Activated CD4-positive, alpha-beta T cell treated with anti-CD3 and anti-CD28 coated beads for 36 hours (primary cell): ENCODE measurements at places on chromosomes 2 and 18. TPM values are rescaled to one million over a fixed set of nuclear protein-coding genes. Genes with fewer than 3 reads are reported as not detected.

CYP27A1 gene
- 0.16 TPM for total RNA-seq

FAM237A gene
- total RNA-seq: not detected

C2orf69 gene
- 15.3 TPM for total RNA-seq

LIPG gene
- total RNA-seq: 0.71 TPM

CAPN14 gene
- total RNA-seq: 0.64 TPM

MAL gene
- total RNA-seq: 43.3 TPM

C2orf81 gene
- 4.5 TPM for total RNA-seq

FEV gene
- total RNA-seq: not detected

SH3RF3 gene
- 1.4 TPM for total RNA-seq

RGPD3 gene
- 0.14 TPM for total RNA-seq

ASPRV1 gene
- total RNA-seq: 0.73 TPM

BUB1 gene
- total RNA-seq: 115 TPM

DSG1 gene
- not detected for total RNA-seq

DNA sequence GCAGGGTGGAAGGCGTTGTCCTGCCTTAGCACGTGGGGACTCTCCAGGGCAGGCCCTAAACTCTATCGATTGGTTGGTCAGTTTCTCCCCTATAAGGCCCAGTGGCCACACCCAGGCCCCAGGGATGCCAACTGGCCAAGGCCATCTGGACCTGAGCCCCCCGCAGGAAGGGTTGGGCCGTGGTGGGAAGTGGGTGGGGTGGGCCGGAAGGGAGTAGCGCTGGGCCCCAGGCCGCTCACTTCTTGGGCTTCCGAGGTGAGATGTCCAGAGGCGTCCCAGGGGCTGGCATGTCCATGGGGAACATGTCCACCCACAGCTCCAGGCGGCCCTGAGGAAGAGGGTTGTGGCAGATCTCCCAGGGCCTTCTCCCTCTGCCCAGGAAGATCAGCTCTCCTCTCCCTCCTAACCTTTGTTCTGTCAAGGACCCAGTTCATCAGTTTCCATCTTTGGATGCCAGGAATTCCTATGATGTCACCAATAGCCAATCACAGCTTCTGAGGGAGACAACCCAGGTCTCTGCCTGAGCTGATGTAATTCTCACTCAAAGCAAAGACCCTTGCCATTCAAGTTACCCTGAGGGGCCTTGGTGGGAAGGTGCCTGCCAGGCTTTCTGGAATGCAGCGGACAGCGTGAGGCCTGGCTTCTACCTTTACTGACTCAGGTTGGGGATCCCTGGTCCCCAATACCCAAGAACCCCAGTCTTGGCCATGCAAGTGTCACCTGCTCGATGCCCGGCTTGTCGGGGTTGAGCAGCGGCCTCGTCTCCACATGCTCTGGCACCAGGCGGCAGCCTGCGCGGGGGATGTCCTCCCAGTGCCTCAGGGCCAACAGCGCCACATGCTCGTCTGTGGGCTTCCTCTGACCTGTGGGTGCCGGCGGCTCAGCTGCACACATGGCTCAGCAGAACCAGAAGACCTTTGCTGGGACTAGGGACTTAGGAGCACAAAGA is 14.4 kb downstream of the OTOF start:
- no peak overlapping the region for H3K4me3 ChIP-seq
- DNase-seq: peak; percentile 2
- no peak overlapping the region for H3K27ac ChIP-seq
- H3K36me3 ChIP-seq: peaks cover under 1% of the 10 kb centered on the region
- no peaks in the 10 kb centered on the region for H3K27me3 ChIP-seq

- H3K36me3 ChIP-seq: peaks cover 24% of the 10 kb centered on the region
- H3K4me3 ChIP-seq: no peak overlapping the region
- no peak for DNase-seq
- peaks cover 39% of the 10 kb centered on the region for H3K4me1 ChIP-seq
- H3K27me3 ChIP-seq: no peaks in the 10 kb centered on the region
Observed at GRCh38 chr2:43515807-43516497, 79.9 kb downstream of the THADA start.

- no peak for DNase-seq
- peak overlapping the region; percentile 47 for H3K27ac ChIP-seq
- H3K36me3 ChIP-seq: peaks cover 48% of the 10 kb centered on the region
- peak overlapping the region; percentile 87 for H3K4me3 ChIP-seq
- H3K27me3 ChIP-seq: peaks cover 5% of the 10 kb centered on the region
Observed at GRCh38 chr18:79071037-79071436, 1.8 kb downstream of the ATP9B start.

DNA sequence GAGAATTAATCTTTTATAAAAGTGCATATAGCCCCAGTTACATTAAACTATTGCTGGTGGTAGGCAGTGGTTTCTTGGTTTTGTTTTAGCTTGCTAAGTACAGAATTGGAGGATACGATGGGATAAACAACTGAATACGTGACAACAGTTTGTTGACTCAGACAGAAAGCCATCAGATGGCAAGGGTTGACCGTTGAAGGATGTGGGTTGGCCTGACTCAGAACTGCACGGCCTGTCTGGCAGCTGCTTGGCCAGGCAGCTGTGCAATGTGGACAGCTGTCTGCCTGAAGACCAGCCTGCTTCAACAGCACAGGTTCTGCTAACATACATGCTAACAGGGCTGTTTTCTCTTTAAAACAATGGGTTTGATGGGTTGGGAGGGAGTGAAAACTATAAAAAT is 46.6 kb downstream of the PRKRA start:
- H3K27ac ChIP-seq: no peak overlapping the region
- H3K27me3 ChIP-seq: peaks cover 2% of the 10 kb centered on the region
- H3K4me1 ChIP-seq: peaks cover 10% of the 10 kb centered on the region

GRCh38 chr18:64474773-64475172 is 325.9 kb upstream of the LINC00305 start:
- H3K4me3 ChIP-seq: no peak overlapping the region
- no peaks in the 10 kb centered on the region for H3K27me3 ChIP-seq
- no peaks in the 10 kb centered on the region for H3K36me3 ChIP-seq
- H3K4me1 ChIP-seq: no peaks in the 10 kb centered on the region
- no peak overlapping the region for H3K27ac ChIP-seq

- no peak for DNase-seq
- H3K4me1 ChIP-seq: no peaks in the 10 kb centered on the region
- no peaks in the 10 kb centered on the region for H3K36me3 ChIP-seq
- H3K27me3 ChIP-seq: peaks cover 31% of the 10 kb centered on the region
- H3K4me3 ChIP-seq: no peak overlapping the region
Observed at GRCh38 chr2:215418064-215418963, 17.6 kb downstream of the FN1 start.

- no peak overlapping the region for H3K4me3 ChIP-seq
- peaks cover 19% of the 10 kb centered on the region for H3K4me1 ChIP-seq
- peak overlapping the region; percentile 34 for H3K27ac ChIP-seq
- no peaks in the 10 kb centered on the region for H3K27me3 ChIP-seq
- DNase-seq: no peak
Observed at GRCh38 chr2:65605743-65606058, 173.3 kb upstream of the SPRED2 start.

DNA sequence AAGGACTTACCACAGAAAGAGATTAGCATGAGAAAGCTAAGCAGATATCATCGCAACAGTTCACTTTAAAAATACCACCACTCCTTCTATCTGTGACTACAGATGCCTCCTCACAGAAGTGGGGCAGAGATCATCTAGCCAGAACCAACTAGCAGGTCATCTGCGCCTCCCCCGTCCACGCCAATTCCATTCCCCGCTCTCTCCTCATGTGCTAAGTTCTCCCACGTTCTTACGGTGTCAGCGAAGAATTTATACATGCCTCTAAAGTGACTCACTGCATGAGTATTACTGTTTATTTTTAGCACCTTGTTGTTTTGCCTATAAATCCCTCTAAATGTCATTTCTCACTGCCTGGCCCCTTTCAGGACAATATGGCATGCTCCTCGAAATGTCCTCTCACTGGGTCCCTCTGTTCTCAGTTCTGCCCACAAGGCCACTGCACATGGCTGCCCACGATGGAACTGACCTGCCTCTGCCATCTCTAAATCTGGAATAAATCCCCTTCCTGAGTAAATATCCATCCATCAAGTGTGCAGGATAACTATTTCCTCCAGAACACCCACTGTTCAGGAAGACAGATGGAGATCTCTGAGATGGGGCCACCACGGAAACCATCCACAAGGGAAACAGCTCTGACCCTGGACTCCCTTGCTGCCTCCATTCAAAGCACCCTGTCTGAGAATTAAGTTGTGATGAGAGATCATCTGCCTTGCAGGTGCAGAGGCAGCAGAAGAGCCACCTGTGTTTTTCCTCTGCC is 137.7 kb downstream of the IRS1 start:
- H3K4me3 ChIP-seq: no peak overlapping the region
- H3K4me1 ChIP-seq: no peaks in the 10 kb centered on the region
- no peak overlapping the region for H3K27ac ChIP-seq
- H3K27me3 ChIP-seq: peaks cover 4% of the 10 kb centered on the region
- no peak for DNase-seq

DNA sequence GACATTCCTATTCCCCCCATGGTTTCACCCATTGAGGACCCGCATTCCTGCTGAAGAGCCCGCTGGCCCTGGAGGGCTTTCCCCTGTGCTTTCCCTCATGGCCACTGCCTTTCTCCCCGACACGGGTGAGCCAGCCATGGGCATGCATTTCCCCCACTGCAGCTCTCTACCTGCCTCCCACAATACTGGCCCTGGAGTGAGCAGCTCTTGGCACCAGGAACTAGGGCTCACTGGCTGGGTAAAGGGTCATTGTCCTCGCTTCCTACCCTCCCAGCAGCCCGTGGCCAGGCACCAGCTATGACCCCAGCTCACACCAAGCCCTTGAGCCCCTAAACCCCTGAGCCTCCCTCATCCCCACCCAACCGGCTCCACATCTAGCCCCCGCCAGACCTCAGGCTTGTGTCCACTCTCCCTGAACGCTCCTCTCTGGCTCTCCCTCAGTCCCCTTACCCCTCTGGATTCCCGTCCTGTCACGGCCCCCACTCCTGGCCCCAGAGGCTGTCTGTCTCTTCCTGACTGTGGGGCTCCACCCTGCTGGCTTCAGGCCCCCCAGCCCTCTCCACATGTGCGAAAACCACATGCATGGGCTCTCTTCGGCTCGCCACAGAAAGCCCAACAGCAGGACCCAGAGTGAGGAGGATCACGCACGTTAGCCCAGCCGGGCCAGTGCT is 199.8 kb downstream of the ZFP36L2 start:
- DNase-seq: no peak
- H3K4me1 ChIP-seq: peaks cover 14% of the 10 kb centered on the region
- H3K36me3 ChIP-seq: peaks cover 2% of the 10 kb centered on the region
- no peak overlapping the region for H3K27ac ChIP-seq
- H3K27me3 ChIP-seq: no peaks in the 10 kb centered on the region

GRCh38 chr2:40734797-40735196 is 282.9 kb upstream of the SLC8A1 start:
- no peak for DNase-seq
- no peaks in the 10 kb centered on the region for H3K36me3 ChIP-seq
- no peak overlapping the region for H3K4me3 ChIP-seq

DNA sequence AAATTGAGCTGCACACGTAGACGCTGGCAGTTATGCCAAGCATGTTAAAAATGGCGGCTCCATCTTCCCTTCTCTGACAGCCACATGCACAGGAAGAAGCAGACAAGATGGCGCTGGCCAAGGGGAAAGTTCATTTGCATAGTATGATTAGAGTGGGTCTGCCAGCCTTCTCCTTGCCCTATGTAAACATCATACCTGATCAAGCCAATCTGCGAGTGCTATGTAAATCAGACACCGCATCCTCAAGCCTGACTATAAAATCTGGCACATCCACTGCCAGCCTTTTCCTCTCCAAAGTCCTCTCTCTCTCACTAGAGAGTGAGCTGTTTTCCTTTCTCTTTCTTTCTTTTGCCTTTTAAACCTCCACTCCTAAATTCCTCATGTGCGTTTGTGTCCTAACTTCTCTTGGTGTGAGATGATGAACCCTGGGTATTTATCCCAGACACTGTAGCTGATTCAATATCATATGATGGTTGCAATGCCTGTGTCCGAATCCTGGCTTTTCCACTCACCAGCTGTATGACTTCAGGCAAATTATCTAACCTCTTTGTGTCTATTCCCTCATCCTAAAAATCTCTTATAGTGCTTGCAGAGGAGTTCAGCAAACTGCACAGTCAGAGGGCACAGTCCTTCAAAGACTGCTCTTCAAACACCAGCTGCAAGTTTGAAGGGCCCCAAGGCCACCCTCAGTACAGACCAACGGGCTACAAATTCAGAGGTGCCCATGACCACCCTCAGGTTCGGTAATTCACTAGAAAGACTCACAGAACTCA is 39.3 kb upstream of the ITSN2 start:
- DNase-seq: no peak
- peaks cover 18% of the 10 kb centered on the region for H3K4me1 ChIP-seq
- no peak overlapping the region for H3K4me3 ChIP-seq
- H3K27me3 ChIP-seq: peaks cover 13% of the 10 kb centered on the region

- no peaks in the 10 kb centered on the region for H3K36me3 ChIP-seq
- no peak overlapping the region for H3K27ac ChIP-seq
- H3K27me3 ChIP-seq: no peaks in the 10 kb centered on the region
Observed at GRCh38 chr2:20537423-20538307, 90.8 kb downstream of the RHOB start.

- H3K27ac ChIP-seq: peak overlapping the region; percentile 38
- no peak for DNase-seq
- H3K36me3 ChIP-seq: no peaks in the 10 kb centered on the region
- peaks cover 24% of the 10 kb centered on the region for H3K4me1 ChIP-seq
- H3K4me3 ChIP-seq: no peak overlapping the region
Observed at GRCh38 chr2:48112911-48113680, 206.8 kb upstream of the FBXO11 start.

GRCh38 chr18:56542476-56542875 is 95.9 kb downstream of the TXNL1 start:
- no peaks in the 10 kb centered on the region for H3K4me1 ChIP-seq
- H3K27me3 ChIP-seq: no peaks in the 10 kb centered on the region

- H3K4me3 ChIP-seq: no peak overlapping the region
- H3K4me1 ChIP-seq: no peaks in the 10 kb centered on the region
- DNase-seq: no peak
- H3K36me3 ChIP-seq: no peaks in the 10 kb centered on the region
- H3K27me3 ChIP-seq: no peaks in the 10 kb centered on the region
- H3K27ac ChIP-seq: no peak overlapping the region
Observed at GRCh38 chr2:57821088-57821487, 225.5 kb upstream of the VRK2 start.

GRCh38 chr2:61770746-61771145 is 83.1 kb downstream of the FAM161A start:
- no peaks in the 10 kb centered on the region for H3K36me3 ChIP-seq
- H3K4me3 ChIP-seq: no peak overlapping the region
- H3K27me3 ChIP-seq: peaks cover 2% of the 10 kb centered on the region
- no peak overlapping the region for H3K27ac ChIP-seq

- no peaks in the 10 kb centered on the region for H3K27me3 ChIP-seq
- no peak overlapping the region for H3K4me3 ChIP-seq
- DNase-seq: no peak
- H3K36me3 ChIP-seq: no peaks in the 10 kb centered on the region
- H3K4me1 ChIP-seq: peaks cover 15% of the 10 kb centered on the region
Observed at GRCh38 chr2:165957030-165957675, 3.6 kb upstream of the TTC21B start.

DNA sequence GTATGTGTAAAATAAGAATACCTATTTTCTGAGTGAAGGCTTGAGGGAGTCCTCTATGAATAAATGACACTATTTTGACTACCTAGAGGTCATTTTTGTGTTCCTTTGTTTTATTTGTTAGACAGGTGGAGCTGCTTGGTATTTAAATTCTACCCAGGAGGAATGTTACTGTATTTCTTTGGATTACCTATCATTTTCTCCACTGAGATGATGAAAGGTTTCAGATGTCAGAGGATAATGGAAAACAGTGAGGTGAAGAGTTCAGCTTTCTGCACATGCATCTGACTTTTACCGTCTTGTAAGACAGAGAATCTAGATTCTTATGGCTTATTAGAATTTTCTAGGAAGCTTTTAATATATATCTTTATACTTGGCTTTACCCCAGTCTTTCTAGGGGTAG is 689.8 kb upstream of the NXPH2 start:
- H3K36me3 ChIP-seq: no peaks in the 10 kb centered on the region
- no peak for DNase-seq
- H3K4me3 ChIP-seq: no peak overlapping the region
- no peaks in the 10 kb centered on the region for H3K27me3 ChIP-seq

- H3K4me3 ChIP-seq: no peak overlapping the region
- H3K36me3 ChIP-seq: no peaks in the 10 kb centered on the region
- DNase-seq: no peak
Observed at GRCh38 chr18:23811176-23811575, 121.9 kb downstream of the LAMA3 start.
